Frontal cortex (tissue), 4 donors: ENCODE measurements at places on chromosomes 13 and 19.

GRCh38 chr13:111968336-111969010, 98.5 kb upstream of the SOX1 start:
- no peak for DNase-seq

- DNase-seq = peak; percentile 61
Observed at GRCh38 chr19:54162241-54162805, 2.8 kb upstream of the LENG1 start.

DNA sequence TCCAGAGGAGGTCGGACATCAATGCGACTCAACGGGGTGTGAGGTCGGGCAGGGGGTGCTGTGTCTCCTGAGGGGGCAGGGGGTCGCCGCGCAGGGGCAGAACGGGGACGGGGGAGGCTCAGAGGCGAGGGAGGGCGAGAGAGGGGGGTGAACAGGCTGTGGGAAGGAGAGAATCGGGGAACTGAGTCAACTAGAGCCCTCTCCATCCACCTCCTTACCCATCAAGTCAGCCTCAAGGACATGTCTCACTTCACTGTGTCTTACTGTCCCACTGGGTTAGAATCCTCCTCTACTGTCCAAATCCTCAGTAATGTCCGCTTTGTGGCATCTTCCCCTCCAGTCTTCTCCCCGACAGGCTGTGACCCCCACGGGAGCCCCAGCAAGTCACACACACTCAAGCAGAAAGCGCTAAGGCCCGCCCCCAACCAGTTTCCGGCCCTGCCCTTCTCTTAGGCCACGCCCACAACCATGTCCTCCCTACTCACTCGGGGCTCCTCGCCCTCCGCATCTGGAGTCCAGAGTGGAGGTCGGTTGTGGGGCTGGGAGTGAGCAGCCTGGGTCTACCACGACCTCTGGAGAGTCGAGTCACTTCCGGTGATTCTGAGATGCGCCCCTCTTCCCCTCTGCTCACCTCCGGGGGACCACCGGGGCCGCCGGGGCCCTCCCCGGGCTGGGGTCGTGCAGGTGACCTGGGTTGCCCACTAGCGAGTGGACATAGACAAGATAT, 9.3 kb downstream of the PLEKHA4 start:
- no peak for DNase-seq

DNA sequence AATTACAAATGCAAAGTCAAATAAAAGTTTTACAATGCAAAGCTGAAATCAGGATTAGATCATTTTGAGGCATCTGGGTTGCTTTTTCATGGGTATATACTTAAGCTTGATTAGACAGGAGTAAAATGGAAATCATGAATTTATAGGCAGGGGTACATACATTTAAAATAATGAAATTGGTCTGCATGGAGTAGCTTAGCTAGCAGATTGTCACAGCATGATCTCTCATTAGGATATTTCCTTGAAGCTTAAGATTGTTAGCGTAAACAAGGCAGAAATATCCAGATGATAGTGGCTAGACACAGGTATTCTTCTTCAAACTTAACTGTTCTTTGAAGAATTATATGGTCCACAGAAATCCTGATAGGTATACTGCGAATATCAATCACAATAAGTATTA, 1627.0 kb upstream of the PCDH20 start:
- DNase-seq = no peak

- peak; percentile 51 for DNase-seq
Observed at GRCh38 chr19:31350033-31350692, 927 bp upstream of the TSHZ3 start.

DNA sequence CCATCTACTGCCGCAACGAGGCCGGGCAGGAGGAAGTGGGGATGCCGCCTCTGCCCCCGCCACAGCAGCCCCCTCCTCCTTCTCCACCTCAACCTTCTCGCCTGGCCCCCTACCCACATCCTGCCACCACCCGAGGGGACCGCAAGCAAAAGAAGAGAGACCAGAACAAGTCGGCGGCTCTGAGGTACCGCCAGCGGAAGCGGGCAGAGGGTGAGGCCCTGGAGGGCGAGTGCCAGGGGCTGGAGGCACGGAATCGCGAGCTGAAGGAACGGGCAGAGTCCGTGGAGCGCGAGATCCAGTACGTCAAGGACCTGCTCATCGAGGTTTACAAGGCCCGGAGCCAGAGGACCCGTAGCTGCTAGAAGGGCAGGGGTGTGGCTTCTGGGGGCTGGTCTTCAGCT, 3.4 kb upstream of the NUP62 start:
- DNase-seq = no peak

- no peak for DNase-seq
Observed at GRCh38 chr13:96109125-96109524, 19.2 kb downstream of the HS6ST3 start.

GRCh38 chr19:39845584-39845932, 621 bp downstream of the FBL start:
- no peak for DNase-seq
